ENCODE measurements at places on chromosomes 3 and 15. TPM values are rescaled to one million over a fixed set of nuclear protein-coding genes. Genes with fewer than 3 reads are reported as not detected.

Gene FBXO22
- total RNA-seq, result 25.5 TPM

Gene RTP1
- 0.61 TPM for total RNA-seq

Gene SI
- total RNA-seq, result 0.10 TPM

Gene CORO2B
- total RNA-seq, result 15.9 TPM

Gene PCCB
- total RNA-seq, result 79.1 TPM

Gene PTPN9
- total RNA-seq, result 38.4 TPM

Gene PSTPIP1
- 3.3 TPM for total RNA-seq

Gene LAMB2
- 225 TPM for total RNA-seq
